ENCODE measurements at places on chromosomes 5 and 9.

GRCh38 chr5:139383275-139383992, at the start of gene SLC23A1:
TSS of gene SLC23A1 (minus strand) at chr5:139383297. CDS start at chr5:139383253, 44 bp downstream.
- DNase-seq: no peak

DNA sequence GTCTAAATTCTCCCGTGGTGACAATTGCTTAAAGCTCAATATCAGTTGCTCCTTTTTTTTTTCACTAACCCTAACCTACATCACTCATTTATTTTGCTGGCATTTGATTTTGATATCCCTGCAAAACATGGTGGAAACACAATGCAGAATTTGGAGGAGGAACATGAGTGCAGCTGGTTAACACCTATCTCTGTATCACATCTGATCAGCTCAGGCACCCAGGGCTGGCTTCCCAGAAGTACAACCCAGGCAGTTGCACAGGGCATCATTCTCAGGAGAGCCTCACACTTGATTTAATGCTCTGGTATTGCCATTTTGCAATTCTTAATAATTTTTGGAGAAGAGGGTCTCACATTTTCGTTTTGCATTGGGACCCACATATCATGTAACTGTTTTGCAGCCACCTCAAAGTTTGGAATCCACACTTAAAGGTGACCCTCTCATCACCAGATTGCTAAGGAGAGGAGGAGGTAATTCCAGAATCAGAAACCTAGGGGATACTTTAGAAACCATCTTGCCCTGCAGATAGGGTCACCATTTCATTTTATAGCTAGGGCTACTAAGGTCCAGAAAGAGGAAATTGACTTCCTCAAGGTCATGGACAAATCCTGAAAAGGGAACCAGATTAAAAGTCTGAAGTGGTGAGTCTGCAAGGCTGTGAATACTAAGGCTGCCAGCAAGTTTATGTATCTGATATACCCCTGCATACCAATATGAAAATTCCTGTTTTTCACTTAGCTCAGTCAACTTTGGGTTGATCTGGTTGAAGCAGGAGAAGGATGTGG, 19.3 kb upstream of the ADAM19 start:
- no peak for DNase-seq

- no peak for DNase-seq
These were observed 22.1 kb upstream of the TPD52L3 start for GRCh38 chr9:6305954-6306563.

DNA sequence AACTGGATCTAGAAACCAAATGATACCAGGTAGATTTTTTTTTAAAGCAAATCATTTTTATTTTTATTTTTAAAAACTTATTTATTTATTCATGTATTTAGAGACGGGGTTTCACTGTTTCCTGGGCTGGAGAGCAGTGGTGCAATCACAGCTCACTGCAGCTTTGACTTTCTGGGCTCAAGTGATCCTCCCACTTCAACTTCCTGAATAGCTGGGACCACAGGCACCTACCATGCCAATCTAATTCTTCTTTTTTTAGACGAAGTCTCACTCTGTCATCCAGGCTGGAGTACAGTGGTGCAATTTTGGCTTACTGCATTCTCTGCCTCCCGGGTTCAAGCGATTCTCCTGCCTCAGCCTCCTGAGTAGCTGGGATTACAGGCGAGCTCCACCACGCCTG, 41.3 kb upstream of the CDK20 start:
- DNase-seq: no peak

GRCh38 chr9:81320909-81321482, 368.4 kb downstream of the TLE1 start:
- no peak for DNase-seq

DNA sequence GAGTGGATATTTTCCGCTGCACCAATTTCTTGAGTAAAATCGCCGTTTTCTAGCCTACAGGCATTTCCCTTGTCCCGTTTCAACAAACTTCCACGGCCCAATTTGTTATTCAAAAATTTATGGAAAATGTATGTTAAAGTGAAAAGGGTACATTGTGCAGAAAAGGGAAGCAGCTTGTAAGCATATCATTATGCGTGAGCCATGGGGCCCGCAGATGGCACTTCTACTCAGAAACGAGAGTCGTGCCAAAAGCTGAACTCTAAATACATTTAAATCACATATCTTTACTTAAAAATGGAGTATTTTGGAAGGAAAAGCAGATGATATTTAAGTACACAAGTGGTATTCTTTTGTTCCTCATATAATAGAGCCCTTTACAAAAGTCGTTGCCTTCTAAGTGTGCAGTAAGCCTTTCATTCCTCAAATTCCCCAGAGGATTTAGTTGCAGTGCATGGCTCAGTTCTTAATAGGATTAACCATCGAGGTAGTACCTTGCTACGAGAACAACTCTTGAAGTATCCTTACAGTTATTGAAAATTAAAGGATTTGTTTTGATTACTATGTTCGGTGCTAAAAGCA, 1227.2 kb upstream of the WWC1 start:
- DNase-seq: no peak

DNA sequence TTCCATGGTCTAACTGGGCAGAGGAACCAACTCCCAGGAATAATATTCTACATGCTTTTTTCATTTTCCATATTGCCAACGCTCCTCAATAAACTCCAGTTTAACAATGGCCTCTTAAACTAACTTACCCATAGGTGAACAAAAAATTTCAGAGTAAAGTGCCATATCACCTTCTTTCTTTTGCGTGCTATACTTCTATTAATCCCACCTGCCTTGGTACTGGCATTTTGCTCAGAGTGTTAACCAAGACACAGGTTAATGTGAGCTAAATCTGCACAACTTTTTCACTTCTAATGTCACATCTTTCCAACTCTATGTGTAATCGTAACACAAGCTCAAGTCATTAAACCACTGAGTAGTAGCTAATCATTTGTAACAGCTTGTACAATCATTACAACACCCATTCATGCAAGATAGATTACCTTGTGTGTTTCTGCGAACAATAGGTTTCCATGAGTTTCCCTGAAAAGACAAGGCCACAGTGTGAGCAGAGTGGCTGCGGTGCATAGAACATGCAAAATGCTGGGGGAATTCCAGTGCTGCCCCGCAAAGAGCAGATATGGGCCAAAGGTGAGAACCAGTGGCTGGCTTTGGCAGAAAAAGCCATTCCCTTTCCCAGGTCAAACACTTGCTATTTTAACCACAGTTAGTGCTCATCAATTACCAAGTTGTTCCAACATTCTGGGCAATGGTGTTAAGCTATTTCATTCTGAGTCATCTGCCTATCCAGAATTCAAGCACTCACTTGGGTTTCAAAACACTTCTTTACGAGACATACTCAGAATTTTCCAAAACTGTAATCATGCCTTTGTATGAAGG, 42.8 kb downstream of the TIMD4 start:
- DNase-seq: peak; percentile 50

- no peak for DNase-seq
These were observed 212.4 kb upstream of the C9orf72 start for GRCh38 chr9:27785714-27786100.

- DNase-seq: no peak
These were observed 10.7 kb upstream of the GCNT4 start for GRCh38 chr5:75062925-75063531.

GRCh38 chr5:957748-958485, 50.7 kb upstream of the NKD2 start:
- DNase-seq: peak; percentile 51

DNA sequence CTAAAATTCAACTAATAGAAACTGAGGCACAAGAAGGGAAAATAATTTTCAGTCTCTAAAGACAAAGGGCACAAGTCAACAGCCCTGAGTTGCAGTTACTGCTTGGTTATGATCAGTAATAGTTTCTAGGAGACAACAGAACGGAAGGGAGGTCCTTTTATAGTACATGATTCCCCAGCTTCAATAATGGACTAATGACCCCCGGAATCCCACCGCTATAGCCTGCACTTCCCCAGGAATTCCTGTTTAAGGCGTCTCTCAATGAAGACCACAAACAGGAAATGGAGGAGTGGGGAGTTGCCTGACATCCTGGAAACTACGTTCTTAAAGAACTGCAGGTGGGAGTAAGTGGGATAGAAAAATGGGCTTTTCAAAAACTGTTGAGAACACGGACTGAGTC, 60.6 kb downstream of the DIAPH1 start:
- DNase-seq: no peak

DNA sequence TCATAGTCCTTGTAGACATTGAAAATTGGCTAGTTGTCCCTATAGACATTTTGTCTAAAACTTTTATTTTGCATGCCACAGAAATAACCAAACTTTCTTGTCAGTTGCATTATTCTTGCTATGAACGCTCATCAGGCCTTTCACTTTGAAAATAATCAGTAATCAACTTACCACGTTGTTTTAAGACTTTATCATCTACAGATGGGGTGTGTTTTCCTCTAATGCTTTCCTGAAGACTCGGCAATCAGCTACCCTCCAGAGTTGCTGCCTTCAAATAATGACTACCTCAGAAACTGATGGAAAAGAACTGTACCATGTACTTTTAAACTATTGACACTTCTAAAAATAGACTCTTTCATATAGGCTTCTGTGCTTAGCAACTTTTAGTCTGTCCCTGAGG, 33.5 kb upstream of the HSPB3 start:
- DNase-seq: no peak

GRCh38 chr9:110638381-110638954, 30.1 kb upstream of the MUSK start:
- no peak for DNase-seq

- no peak for DNase-seq
These were observed 181.8 kb downstream of the NXNL2 start for GRCh38 chr9:88716596-88717290.

- no peak for DNase-seq
These were observed 187.1 kb downstream of the ELAVL2 start for GRCh38 chr9:23638837-23639426.

DNA sequence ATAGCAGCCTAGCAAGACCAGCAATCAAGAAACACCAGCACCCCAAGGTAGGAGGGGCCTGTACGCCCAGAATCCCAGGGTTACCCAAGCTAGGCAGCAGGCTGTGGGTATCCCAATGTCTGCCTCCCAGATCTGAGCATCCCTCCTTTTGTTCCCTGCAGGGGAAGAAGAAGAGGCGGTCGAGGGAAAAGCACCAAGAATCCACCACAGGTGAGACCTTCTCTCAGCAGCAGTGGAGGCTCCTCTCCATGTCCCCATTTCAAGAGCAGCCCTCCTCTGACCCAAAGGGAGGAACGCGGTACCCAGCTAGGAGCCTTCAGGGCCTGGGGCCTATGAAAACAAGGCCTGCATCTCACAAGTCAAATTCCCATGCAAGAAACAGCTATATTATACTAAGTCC, 28.9 kb downstream of the TCF7 start:
- no peak for DNase-seq

- DNase-seq: no peak
These were observed 269.8 kb upstream of the RFX3 start for GRCh38 chr9:3795556-3795955.

All from activated naive CD8-positive, alpha-beta T cell treated with anti-CD3 and anti-CD28 coated beads, Interleukin-2, amount 10 ng/mL, durations not matched to agents 7 days and 5 days (primary cell).